ENCODE measurements at places on chromosomes 6 and 20. TPM values are rescaled to one million over a fixed set of nuclear protein-coding genes. Genes with fewer than 3 reads are reported as not detected.

GRCh38 chr6:90787446-90787845, 200.6 kb upstream of the MAP3K7 start:
- DNase-seq, result no peak

GRCh38 chr6:36757206-36757605, 59.6 kb downstream of the RAB44 start:
- no peak for DNase-seq

DNA sequence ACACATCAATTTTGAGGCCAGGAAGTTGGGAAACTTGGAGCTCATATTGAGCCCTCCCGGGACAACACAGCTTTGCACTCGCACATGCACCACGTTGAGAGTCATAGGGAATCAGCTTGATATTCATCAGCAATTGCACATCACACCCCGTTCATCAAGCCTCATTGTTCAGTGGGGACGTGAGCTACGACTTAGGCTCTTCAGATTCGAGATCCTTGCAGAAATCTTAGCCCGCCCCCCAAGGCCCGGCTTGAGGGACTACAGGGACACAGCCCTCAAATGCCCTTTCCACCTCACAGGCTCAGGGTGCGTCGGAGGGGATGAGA, 93.0 kb upstream of the MAFB start:
- no peak for DNase-seq

Gene RALGAPB
- total RNA-seq, result 44.4 TPM

Gene OPN5
- not detected for total RNA-seq

Data from left colon (tissue), 2 donors.